ENCODE measurements at places on chromosomes 7 and 10.

GRCh38 chr7:157404845-157405481, 68.2 kb downstream of the DNAJB6 start:
- no peak for DNase-seq

- DNase-seq = no peak
Measured at GRCh38 chr7:107779647-107780099, 23.4 kb downstream of the SLC26A3 start.

DNA sequence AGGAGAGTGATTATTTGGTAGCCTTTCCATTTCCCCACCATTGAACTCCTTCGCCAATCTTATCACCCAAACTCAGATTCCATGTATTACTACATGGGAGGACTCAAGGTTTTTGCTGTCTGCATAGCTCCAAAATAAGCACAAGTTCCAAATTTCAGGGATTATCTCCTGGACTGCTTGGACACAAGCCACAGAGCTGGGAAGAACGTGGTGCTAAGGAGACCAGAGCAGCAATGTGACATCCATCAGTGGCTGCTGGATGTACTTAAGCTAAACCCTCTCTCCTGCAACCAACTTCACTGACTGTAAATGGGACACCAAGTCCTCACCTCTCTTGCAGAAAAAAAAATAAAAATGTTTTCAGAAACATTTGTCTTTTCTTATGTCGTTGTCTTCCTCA, 56.3 kb downstream of the NRP1 start:
- no peak for DNase-seq

DNA sequence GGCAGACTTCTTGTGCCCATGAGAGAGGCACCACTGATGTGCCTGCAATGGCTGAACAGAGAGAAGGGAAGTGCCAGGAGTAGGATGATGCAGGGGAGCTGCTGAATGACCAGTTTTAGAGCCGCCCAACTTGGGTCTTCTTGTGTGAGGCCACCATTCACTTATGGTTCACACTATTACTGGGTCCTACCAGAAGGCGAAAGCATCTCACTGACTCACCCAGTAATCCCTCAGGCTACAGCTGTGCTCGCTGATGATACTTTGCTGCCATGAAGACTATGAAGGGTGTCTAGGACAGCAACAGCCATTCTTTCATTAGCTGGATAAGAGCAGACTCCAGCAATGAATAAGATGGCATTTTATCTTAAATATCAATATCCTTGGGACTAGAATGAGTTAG, 47.6 kb downstream of the PLXNA4 start:
- DNase-seq = no peak

DNA sequence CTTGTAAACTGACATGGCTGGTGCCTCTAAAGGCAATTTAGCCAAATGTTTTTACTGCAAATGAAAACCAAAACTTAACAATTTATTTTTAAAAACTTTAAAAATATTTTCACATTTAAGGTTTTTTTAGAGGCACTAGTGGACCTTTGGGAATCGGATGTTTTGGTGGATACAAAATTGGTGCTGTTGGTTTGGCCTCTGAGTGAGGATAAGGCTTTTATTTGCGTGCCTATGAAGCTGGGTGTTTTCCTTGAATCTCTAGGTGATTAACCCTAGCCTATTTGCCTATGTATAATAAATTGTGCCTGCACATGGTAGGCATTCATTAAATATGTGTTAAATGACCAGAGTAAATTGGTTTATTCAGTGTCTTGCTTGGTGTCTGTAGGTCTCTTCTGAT, 2.9 kb upstream of the SGCE start:
- DNase-seq = no peak

DNA sequence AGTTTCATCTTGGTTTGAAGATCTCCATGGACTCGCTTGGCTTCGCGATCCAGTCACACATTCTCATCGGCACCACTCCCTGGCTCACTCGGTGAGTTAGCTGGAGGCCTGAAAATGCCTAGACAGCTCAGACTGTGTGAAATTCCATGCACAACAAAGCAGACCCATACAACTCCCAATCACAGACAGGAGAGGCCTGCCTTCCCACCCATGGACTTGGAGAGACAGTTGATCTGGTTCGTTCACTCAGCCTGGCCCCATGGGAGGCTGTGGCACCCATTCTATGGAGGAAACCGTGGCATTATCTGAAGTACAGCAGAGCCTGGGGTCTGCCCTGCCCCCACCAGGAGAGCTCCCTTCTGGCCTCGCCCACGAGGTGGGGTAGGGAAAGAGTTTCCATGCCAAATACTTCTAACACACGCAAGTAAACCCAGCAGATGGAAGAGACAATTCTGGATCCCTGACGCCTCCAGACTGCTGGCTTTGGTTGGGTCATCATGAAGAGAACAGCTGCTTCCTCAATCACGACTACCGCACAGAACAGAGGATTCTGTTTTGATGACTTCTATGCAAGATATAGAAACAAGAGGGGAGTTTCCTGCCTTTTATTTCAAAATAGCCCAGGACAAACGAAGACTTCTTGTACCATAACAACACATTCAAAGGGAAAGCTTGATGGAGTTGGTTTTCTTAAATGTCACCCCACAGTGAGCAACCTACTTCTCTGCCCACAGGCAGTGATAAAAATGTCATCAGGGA, 15.9 kb downstream of the FAM53B start:
- no peak for DNase-seq

DNA sequence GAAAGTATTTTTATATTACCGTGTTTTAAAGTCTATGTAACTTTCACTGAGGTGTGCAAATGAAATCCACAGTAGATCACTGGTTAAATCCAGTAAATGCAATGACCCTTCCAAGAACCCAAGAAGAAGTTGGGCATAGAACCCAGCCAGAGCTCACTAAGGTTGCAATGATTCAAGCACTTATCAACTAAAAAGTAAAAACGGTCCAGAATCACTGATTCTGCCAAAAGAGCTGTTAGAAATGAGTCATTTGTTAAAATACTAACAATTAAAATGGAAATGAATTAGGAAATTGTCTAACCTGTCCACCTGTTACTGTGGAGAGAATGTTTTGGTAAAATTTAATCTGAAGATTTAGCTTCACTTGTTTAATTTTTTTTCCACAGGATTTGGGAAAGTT, 74.4 kb downstream of the ANK3 start:
- no peak for DNase-seq

DNA sequence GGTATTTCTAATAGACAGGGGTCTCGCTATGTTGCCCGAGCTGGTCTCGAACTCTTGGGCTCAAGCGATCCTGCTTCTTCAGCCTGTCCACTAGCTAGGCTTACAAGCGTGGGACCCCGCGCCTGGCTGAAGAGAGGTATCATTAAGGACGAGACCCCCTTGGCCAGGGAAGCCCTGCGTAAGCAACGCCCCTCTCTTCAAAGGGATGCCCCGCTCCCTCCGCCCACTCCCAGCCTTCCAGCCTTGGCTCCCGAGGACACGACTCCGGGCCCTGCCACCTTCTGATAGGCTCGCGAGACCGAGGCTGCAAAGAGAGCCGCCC, 220 bp upstream of the ZKSCAN5 start:
- no peak for DNase-seq

DNA sequence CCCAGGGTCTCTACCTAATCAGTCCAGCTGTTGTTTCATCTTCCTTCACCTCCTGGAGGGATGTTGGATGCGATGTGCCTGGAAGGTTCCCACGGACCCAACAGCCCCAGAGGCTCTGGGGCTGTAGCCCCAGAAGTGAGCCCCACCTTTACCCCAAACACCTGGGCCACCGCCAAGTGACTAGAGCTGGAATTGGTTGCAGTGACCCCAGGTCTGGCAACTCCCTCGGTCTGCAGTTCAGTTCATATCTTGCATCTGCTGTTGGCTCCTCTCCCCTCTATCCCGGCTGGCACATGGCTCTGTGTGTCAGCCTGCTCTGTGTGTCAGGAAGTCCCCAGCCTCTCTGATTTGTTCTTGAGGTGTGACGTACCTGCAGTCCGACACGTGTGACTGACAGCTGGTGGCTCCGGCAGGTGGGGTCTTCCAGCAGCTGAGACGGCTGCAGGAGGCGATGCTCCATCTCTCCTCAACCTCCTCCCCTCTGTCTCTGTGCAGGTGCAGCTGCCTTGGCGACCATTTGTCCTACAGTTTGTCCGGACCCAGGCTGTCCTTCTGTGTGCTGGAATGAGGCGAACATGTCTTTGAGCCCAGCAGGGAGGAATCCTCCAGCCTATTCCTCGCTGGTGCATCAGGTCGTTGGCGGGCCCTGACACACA, 38.6 kb downstream of the ELFN1 start:
- DNase-seq = no peak

- no peak for DNase-seq
Measured at GRCh38 chr10:74077416-74077815, 73.2 kb downstream of the AP3M1 start.

- no peak for DNase-seq
Measured at GRCh38 chr7:134220236-134220635, 93.1 kb downstream of the LRGUK start.

- DNase-seq = no peak
Measured at GRCh38 chr7:45626441-45627430, 52.6 kb downstream of the ADCY1 start.

- no peak for DNase-seq
Measured at GRCh38 chr10:89029181-89029580, 38.6 kb downstream of the FAS start.

GRCh38 chr10:97854743-97855142, 5.1 kb downstream of the GOLGA7B start:
- no peak for DNase-seq

DNA sequence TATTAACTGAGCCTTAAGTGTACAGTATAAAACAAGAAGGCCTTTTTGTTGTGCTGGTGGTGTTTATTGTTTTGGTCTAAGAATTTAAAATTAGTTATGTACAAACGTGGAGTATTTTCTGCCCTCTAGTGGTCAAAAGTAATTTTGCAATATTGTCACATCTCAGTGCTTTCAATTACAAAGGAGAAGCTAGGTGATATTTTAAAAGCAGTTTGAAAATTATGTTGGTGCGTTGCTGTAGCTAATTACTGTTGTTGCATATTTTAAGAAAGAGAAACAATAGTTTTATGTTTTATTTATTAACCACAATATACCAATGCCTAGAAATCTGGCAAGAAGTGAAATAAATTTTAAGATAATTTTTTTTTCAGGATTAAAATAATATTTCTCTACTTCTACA, 11.4 kb downstream of the NPVF start:
- no peak for DNase-seq

DNA sequence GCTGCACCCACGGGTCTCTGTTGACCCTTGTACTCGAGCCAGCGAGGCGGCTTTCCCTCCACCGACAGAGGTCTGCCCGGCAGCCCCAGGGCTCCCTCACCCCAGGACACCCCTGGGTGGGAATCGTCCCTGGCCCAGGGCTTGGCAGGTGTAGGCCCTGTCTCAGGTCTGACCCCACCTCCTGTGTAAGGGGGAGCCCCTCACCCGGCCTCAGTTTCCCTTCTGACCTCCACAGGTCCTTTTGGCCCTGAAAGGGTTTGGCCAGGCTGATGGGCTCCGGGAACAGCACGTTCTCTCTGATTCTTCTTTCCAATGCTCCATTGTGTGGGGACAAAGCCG, 25.0 kb upstream of the ELFN1 start:
- DNase-seq = no peak

DNA sequence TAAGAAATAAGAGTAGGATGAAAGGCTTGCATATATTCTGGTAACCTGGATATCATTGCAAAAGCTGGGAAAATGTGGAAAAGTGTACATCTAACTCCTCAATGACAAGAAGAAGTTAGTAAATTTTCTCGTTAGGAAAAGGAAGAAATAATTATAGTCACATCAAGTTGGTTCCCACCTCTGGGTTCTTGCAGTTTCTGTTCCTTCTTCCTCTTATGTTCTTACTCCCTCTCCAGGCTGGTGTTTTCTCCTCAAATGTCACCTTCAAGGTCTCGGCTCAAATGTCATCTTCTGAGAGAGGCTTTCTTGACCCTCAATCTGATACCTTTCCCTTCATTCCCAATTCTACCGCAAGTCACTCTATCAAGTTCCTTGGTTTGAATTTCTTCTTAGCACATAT, 64.4 kb downstream of the ENTPD1 start:
- DNase-seq = no peak

DNA sequence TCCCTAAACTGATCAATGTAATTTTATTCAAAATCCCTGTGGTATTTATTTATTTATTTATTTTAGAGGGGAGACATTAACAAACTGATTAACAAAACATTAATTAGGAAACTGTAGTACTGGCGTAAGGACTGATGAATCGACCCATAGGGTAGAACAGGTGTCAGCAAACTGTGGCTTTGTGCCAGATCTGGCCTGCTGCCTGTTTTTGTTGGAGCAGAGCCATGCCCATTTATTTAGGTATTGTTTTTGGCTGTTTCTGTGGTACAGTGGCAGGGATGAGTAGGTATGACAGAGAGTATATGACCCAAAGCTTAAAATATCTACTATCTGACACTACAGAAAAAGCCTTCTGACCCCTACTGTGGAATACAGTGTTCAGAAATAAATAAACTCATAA, 332.5 kb upstream of the ETV1 start:
- no peak for DNase-seq

- DNase-seq = no peak
Measured at GRCh38 chr10:131655101-131655849, 245.5 kb upstream of the PPP2R2D start.

GRCh38 chr10:110903280-110904278, 15.4 kb downstream of the BBIP1 start:
- DNase-seq = no peak

GRCh38 chr7:128705891-128706333, 33.2 kb upstream of the CALU start:
- no peak for DNase-seq

DNA sequence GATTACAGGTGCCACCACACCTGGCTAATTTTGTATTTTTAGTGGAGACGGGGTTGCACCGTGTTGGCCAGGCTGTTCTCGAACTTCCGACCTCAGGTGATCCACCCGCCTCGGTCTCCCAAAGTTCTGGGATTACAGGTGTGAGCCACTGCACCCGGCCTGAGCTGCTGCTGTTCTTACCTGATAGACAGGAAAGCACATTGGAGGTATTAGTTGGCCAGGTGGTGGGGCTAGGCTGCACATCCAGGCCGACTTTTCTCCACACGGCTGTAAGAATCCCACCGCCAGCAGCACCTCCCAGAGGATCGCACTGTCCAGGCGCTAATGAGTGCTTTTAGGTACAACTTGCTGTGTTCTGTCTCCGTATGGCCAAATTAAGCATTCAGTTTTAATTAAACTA, 112.6 kb downstream of the WDR37 start:
- DNase-seq = no peak

GRCh38 chr7:69966766-69967591, 368.7 kb downstream of the AUTS2 start:
- no peak for DNase-seq

GRCh38 chr7:135183478-135183877, 13.0 kb upstream of the CYREN start:
- DNase-seq = no peak

GRCh38 chr10:5283305-5284158, 81.2 kb upstream of the UCN3 start:
- DNase-seq = no peak

GRCh38 chr7:69411018-69411417, 187.3 kb upstream of the AUTS2 start:
- DNase-seq = no peak

DNA sequence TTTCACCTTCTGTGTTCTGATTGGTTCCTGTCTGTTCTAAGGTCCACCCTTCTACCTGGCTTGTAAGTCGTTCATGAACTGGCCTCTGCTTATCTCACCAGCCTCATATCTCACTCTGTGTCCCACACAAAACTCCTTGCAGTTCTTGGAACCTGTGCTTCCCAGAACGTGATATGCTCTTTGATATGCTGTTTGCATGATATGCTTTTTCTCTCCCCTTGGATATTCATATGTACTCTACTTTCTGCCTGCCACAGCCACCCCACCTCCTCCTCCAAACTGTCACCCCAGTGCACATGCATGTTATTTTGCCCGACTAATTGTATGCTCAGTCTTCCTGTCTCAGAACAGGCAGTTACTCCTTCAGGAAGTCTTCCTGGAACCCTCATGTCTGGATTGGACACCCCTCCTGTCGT, 1.9 kb upstream of the ITPRIP start:
- no peak for DNase-seq
